ENCODE measurements at places on chromosomes 2 and 18. TPM values are rescaled to one million over a fixed set of nuclear protein-coding genes. Genes with fewer than 3 reads are reported as not detected.

The EMILIN1 gene
- 0.63 TPM for total RNA-seq

The HK2 gene
- total RNA-seq, result 8.3 TPM

The LRRTM1 gene
- total RNA-seq, result not detected

The GPR35 gene
- 40.8 TPM for total RNA-seq

The GATA6 gene
- 0.10 TPM for total RNA-seq

The RFTN2 gene
- under 0.01 TPM for total RNA-seq

The DSG3 gene
- total RNA-seq, result not detected

The MAPRE3 gene
- total RNA-seq, result 0.42 TPM

The PDE11A gene
- under 0.01 TPM for total RNA-seq

The FOXD4L1 gene
- 0.10 TPM for total RNA-seq

The FAM117B gene
- 31.1 TPM for total RNA-seq

The SERPINB3 gene
- total RNA-seq, result not detected

The POTEJ gene
- not detected for total RNA-seq

The RESP18 gene
- total RNA-seq, result not detected

The CEBPZ gene
- 78.4 TPM for total RNA-seq

The CNOT9 gene
- 65.9 TPM for total RNA-seq

The SFT2D3 gene
- 14.8 TPM for total RNA-seq

The CRYGD gene
- total RNA-seq, result not detected

The GULP1 gene
- under 0.01 TPM for total RNA-seq

The SOCS6 gene
- 12.0 TPM for total RNA-seq

Measured in mononuclear cell (primary cell).